ENCODE measurements at places on chromosomes 7 and 10.

- no peak for DNase-seq
Measured at GRCh38 chr7:149202831-149203231, 7.5 kb downstream of the ZNF282 start.

DNA sequence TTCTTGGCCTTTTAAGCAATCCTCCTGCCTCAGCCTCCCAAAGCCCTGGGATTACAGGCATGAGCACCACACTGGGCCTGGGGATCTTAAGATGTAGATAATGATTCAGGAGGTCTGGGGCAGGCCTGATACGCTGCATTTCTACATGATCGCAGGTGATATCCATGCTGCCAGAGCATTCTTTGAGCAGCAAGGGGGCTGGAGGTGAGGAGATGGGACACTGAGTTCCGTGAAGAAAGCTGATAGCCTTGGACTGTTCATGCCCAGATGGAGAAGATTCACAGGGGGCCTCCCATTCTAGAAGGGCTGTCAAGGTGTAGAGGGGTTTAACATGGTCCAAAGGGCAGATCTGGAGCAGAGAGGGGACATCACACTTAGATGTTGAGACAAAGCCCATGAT is 480.3 kb downstream of the RPS24 start:
- DNase-seq: no peak

- no peak for DNase-seq
Measured at GRCh38 chr10:24210501-24210900, 1.6 kb downstream of the KIAA1217 start.

DNA sequence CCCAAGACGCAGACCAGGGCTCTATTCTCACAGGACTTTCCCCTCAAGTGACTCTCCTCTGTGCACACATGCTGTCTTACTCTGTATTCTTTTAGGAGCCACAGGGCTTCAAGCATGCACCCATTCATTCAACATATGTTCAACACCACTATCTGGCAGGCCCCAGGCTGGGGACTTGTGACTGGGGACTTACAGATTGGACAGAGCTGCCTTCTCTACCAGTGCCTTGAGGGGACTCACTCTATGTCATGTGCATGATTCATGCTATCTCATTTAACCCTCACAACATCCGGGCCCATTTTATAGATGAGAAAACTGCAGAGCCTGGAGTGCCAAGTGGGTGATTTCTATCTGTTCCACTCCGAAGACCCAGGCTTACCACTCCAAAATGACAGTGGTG is 34.3 kb downstream of the MYL10 start:
- DNase-seq: no peak

GRCh38 chr10:35778306-35778705 is 136.2 kb upstream of the FZD8 start:
- DNase-seq: no peak

- no peak for DNase-seq
Measured at GRCh38 chr10:96791902-96792301, 40.2 kb upstream of the LCOR start.

All from activated naive CD4-positive, alpha-beta T cell (primary cell).